ENCODE measurements at places on chromosomes 2 and 18.

- no peak for DNase-seq
Observed at GRCh38 chr2:237430861-237431260, 16.9 kb upstream of the COL6A3 start.

DNA sequence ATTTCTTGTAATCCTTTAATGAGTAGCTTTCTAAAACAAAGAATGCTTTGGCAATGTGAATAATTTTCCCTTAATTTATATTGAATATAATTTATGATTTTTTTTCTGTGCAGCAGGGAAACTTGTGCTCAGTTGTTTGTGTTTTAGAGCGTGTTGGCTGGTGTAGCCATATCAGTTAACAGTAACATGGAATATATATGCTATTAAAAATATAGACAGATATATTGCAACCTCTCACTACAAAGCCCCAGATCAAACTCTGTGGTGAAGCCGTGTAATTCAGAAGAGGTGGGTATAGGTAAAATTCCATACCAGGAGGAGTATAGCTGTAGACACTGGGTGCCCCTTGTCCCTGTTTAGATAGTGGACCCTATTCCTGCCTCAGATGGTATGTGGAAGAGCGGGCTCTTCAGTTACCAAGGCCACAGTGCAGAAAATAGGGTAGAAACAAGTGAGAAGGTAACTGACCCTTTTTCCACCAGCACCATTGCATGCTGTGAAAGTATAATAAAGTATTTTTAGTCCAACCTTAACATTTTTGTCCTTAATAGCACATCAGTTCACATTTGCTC, 18.1 kb upstream of the RASGRP3 start:
- no peak for DNase-seq

DNA sequence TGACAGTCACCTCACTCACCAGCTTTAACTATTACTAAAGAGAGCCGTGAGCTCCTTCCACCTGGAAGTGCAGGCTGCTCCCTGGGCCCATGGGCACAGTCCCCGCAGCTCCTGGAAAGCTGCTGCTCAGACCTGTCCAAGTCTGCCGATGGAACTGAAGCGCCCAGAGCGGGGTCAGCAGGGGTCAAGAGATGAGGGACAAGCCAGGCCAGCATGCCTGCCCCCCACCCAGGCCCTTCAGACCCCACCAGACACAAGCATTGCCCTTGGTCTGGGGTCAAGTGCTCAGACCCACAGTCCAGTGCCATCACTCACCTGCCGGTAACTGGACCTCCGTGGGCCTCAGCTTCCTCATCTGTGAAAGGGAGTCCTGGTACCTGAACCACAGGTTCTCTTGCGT, 59.9 kb downstream of the BIN1 start:
- no peak for DNase-seq

- DNase-seq = no peak
Observed at GRCh38 chr18:65990944-65991708, 240.3 kb downstream of the CDH7 start.

DNA sequence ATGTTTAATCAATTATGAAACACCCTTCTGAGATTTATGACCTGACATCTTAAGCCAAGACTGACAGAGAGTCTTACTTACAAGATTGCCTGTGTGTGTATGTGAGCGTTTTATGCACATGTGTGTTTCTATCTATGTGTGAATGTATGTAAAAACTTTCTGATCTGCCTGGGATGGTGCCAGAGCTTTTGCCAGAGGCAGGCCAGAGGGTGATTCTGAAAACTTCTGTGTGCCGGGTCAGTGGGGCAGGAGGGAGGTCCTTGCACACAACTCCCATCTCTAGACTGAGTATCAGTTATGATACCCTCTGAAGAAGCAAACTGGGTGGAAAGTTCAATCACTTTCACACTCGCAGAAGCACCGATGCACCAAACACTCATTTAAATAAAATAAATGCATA, 335.0 kb upstream of the NT5C1B start:
- DNase-seq = no peak

DNA sequence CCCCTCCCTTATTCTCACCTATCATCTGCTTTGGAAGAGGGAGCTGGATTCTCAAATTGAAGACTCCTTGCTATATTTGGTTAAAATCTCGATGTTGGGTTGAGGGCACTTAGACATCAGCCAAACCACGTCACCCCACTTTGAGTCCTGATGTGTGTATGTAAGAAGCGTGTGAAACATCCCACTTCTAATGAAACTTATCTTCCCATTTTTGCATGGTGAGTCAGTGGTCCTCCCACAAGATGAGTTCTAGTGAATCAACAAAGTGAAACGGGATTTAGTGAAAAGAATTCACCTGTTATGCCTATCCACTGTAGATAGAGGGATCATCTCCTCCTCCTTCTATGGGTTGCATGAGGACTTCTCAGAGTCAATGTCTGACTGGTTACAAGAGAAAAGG, 51.4 kb upstream of the SPRED2 start:
- DNase-seq = no peak

DNA sequence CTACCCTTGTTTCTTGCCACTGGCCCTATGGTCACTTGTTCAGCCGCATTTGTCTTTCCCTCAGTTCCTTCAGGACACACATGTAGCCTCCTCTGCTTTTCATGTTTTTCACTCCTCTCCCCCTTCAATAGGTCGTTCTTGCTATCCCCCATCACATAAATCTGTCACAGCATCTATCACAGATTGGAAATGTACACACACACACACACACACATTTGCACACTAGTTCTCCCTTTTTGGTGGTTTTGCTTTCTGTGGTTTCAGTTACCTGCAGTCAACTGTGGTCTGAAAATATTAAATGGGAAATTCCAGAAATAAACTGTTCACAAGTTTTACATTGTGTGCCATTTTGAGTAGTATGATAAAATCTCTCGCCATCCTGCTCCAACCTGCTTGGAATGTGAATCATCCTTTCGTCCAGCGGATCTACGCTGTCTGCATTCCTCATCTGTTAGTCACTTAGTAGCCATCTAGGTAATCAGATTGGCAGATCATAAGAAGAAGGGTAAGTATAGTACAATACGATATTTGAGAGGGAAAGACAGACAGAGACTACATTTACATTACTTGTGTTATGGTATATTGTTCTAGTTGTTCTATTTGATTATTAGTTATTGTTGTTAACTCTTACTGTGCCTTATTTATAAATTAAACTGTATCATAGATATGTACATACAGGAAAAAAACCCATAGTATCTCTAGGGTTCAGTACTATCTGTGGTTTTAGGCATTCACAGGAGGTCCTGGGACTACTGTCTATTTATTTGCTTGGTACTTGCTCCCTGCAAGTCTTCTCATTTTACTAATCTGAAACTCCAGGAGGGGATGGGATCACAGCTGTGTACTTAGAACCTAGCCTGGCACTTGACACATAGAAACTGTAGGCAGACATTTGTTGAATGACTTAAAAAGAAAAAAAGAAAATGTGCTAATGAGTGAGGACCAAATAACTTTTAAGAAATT, 86.1 kb upstream of the PNPT1 start:
- peak; percentile 47 for DNase-seq

DNA sequence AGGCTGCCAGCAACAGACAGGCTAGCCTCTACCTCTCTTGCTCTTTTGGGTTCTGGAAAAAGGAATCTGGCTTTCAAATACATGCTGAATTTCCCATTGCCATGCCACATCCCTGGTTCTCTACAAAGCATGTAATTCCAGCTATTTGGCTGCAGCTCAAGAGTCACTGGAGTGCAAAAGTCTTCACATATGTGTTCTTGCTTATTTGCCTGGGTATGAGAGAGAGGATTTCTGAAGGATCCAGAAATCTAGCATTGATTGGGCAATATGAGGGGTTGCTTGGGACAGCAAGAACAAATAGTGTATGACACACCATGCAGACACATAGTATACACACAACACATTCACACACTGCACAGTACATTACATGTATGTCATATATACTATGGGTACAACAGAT, 30.7 kb upstream of the LGALSL start:
- DNase-seq = no peak

- no peak for DNase-seq
Observed at GRCh38 chr18:44816050-44816449, 135.4 kb downstream of the SETBP1 start.

DNA sequence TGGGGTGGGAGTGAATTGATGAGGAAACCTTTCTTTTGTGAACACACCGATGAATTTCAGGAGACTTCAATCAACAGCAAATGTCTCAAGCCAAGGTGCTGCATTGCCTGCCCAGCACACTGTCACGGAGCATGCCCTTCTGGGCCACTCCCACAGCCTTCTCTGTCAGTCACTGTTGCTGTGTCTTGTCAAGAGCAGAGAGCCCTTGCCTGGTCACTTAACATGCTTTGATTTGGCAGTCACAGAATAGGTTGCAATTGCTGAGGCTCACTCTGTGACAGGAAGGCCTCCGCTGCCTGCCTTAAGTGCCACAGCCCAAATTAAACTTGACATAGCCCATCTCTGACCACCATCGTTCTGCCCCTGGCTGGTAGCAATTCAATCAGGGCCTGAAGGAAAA, 225.4 kb downstream of the PID1 start:
- DNase-seq = no peak

DNA sequence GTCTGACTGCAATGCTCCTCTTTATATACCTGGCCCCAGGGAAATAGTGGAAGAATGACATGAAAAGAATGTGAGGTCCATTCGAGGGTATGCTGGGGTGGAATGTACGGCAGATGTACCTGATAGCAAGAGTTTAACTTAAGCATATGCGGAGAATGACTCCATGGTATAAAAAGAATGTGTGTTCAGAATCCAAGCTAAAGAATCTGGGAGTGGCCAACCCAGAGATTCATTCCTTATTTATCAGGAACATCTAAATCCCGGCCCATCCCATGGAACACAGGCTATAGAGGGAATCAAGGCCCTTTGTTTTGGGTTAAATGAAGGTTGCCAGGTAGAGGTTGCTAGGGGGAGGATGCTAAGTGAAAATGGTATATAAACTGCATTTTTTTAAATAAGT, 150.0 kb downstream of the ZNF385B start:
- DNase-seq = no peak

DNA sequence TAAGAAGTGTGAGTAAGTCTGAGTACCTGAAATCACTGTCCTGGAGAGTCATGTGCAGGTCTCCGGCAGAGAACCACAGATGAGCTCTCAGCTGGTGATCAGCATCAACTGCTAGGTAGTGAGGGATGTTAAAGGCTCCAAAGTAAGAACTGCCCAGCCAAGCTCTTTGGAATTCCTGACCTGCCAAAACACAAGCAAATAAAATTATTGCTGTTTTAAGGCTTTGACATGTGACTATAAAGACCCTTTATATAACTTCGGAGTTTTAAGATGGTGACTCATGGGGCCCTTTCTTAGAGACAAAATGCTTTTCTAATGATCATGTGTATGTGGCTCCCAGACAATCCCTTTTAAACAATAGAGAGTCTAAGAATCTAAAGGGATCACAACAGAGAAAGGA, 855.7 kb downstream of the TRIB2 start:
- DNase-seq = no peak

- DNase-seq = no peak
Observed at GRCh38 chr2:201840726-201841125, 34.4 kb downstream of the CDK15 start.

DNA sequence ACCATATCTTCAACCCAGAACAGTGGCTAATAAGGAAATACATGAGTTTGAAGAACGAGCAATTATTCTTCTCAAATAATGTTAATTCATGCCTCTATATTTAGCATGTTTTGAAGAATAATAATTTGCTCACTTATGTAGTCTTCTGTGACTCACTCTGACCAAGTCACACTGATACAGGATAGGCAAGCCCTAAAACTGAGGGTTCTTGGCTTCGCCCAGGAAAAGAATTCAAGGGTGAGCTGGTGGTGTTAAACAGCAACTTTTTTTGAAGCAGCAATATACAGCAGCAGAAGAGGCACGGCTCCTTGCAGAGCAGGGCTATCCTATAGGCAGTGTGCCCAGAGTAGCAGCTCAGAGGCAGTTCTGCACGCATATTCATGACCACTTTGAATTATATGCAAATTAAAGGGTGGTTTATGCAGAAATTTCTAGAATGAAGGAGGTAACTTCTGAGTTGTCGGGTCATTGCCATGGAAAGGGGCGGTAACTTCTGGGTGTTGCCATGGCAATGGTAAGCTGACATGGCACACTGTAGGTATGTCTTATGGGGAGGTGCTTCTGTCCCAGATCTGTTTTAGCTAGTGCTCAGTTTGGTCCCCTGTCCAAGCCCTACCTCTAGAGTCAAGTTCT, 200.6 kb downstream of the RND3 start:
- DNase-seq = no peak

DNA sequence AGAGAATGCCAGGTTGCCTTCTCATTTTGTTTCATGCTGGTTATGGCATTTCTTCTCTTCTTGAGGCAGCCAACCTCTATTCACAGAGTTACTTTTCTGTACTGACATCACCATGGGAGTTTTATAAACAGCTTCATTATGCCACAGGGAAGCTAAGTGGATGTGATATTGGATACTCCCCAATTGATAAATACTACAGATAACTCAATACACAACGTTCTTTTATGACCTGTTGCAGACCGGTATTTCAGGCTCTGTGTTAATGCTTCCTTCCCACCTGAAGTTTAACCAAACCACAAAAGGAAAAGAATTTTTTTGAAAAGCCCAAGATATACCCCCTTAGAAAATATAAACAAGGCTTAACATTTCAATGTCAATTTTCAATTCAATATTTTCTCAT, 258.3 kb upstream of the SOX11 start:
- DNase-seq = no peak

DNA sequence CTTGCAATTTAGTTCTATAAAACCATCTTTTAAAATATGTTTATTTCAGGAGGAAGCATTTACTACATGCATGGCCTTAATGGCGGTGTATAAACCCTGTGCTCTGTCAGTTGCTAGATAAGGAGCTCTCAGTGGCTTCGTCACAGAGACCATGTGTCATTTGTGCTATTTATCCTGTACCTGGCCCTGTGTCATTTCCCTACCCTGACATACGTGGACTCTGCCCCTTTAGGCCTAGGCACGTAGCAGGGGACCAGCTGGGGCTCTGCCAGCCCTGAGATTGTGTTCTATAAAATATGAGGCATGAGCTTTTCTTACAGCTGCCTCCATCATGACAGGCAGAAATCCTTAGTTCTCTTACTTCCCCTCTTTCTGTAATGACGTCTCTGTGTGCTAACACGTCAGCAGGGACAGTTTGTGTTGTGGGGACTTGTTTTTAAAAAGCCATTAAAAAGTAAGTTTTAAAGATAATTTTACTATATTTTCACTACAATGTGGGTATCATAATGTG, 88.0 kb downstream of the ITGB1BP1 start:
- DNase-seq = no peak

- no peak for DNase-seq
Observed at GRCh38 chr2:47676261-47676926, 106.6 kb upstream of the MSH6 start.

- no peak for DNase-seq
Observed at GRCh38 chr18:58135701-58136331, 91.8 kb downstream of the NEDD4L start.

All from T1000 (cell line).